ENCODE measurements at places on chromosomes 2 and 18.

DNA sequence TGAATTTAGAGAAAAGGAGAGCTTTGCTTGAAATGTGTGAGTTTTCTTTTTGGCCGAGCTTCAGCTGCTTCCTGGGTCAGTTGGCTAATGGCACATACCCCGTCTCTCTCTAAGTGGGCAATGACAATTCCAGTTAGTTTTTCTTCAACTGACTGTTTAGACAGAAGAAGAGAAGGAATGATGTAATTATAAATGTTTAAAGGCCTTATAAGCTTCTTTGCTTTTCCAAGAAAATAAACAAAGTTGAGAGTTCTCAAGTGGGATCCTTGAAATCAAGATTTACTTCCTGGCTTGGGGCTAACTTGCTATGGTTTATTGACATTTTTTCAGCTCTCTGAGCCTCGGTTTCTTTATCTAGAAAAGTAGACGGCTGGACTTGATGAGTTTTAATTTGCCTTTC lies 794.9 kb upstream of the ACVR2A start:
- DNase-seq: no peak

DNA sequence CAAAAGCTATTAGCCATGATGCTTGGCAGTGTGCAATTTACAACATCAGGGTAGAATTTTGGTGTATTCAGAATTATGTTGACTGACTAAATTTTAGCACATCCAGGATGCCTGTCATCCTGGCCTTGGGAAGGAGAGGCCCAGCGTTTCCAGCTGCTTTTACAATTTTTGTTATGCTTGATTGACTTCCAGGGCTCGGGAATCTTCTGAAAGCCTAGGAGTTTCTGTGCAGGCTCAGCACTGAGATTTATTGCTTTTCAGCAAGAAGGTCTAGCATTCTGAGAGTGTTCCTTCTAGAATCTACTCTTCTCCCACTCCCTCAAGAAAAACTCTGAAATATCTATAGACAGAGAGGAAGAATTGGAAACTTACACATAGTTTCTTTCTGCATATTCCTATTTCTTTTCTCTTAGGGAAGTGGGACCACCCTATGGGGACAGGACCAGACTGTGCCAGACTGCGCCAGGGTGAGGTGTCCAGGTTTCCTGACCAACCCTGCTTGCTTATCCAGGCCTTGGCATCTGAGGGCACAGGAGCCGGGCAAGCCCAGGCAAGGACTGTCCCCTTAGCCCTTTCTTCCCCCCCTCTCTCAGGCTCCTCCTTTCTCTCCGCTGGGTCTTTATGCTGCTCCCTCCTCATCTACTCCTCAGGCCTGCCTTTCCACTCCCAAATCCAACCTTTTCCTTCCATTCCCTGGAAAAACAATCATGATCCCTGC lies 26.9 kb downstream of the MAIP1 start:
- no peak for DNase-seq

- no peak for DNase-seq
Observed at GRCh38 chr2:230877759-230878598, 13.2 kb downstream of the ITM2C start.

GRCh38 chr2:25936889-25937545 lies 45.3 kb downstream of the KIF3C start:
- DNase-seq: no peak

GRCh38 chr2:113850687-113851086 lies 39.2 kb upstream of the ACTR3 start:
- no peak for DNase-seq

DNA sequence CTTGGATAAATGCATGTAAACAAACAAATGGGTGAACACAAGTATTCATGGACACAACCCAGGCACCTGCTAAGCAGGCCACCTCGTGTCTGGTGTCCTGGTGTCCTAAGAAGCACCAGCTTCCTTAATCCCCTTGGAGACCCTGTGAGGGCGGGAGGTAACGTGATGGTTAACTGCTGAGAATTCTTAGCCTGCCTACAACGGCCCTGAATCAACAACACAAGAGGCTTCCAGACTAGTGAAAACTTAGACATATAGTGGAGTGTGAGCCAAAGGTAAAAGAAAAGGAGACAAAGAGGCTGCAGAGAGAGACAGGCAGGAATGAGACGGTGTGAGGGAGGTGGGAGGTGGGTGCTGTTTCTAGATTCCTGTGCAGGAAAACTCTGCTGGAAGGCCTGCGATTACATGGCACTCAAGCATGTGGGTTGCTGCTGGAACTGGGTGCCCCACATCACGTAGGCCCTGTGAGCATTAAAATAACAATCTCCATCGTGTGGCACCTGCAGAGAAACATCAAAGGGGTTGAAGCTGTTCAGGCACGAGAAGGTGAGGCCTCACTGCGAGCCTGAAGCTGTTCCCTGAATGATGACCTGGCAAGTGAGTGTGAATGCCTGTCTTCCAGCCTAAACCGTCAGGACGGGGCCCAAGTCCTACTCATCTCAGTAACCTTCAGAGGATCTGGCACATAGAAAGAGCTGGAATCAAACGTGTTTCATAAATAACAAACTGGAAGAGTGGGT lies 64.2 kb downstream of the RPL37A start:
- DNase-seq: no peak

- DNase-seq: no peak
Observed at GRCh38 chr2:189113963-189114362, 65.6 kb downstream of the COL5A2 start.

GRCh38 chr18:10449396-10449795 lies 5.0 kb upstream of the APCDD1 start:
- no peak for DNase-seq

DNA sequence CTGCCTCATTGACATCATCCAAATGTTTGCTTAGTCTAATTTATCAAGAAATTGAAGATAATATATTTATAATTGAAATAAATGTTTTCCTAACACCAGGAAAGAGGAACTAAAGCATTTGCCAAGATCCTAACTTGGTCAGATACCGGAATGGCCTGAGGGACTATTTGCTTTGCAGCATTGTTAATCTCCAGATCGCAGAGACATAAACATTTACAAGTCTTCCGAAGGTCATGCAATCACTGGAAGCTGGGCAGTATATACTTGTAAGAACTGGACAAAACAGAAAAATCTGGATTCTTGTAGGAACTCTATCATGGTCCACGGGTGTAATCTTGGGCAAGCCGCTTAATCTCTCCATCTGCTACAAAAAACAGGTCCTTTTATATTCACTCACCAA lies 42.2 kb downstream of the CYBRD1 start:
- no peak for DNase-seq

DNA sequence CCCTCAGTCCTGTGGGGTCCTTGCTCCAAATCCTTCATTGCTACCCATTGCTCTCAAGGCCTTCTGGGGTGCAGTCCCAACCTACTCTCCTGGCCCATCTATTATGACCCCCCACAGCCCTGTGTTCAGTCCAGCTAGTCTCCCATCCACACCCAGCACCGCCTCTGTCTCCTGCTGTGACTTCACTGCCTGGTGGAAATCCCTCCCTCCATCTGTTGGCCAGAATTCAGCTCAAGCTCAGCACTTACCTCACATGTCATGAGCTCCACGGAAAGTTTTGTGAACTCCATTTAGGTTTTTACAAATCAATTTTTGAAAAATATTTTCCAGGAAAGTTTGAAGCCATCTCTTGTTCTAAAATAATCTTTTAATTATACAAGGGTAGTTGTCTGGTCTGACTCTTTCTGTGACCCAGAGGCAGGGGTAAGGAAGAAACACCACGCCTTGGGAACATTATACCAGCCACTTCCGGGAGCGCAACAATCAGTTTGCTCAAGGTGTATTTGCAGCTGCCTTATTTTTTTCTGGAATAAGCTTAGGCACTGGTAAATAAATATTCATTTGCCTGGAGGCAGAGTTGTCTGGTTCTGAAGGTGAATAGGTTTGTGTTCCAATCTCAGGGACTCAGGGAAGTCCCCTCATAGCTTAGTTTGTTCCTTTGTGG lies 110.8 kb downstream of the VIT start:
- DNase-seq: no peak

DNA sequence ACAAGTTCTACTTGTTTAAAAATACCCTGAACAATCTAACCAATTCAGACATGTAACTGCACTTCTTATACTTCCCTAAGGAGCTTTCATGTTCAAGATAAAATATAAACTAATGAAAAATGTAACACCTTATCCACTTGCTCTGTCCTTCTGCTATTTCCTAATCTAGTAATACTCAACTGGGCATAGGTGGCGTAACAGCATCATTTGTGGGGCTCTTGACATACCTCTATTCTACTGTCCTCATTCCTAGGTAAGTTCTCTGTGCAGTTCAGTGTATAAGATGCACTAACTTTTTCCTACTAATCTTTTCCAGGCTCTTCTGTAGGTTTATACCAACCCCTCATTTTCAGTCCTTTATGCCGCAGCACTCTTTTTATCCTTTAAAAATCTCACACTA lies 36.7 kb downstream of the PRKD3 start:
- DNase-seq: peak; percentile 11

- DNase-seq: no peak
Observed at GRCh38 chr2:207418419-207418818, 111.3 kb upstream of the CREB1 start.

DNA sequence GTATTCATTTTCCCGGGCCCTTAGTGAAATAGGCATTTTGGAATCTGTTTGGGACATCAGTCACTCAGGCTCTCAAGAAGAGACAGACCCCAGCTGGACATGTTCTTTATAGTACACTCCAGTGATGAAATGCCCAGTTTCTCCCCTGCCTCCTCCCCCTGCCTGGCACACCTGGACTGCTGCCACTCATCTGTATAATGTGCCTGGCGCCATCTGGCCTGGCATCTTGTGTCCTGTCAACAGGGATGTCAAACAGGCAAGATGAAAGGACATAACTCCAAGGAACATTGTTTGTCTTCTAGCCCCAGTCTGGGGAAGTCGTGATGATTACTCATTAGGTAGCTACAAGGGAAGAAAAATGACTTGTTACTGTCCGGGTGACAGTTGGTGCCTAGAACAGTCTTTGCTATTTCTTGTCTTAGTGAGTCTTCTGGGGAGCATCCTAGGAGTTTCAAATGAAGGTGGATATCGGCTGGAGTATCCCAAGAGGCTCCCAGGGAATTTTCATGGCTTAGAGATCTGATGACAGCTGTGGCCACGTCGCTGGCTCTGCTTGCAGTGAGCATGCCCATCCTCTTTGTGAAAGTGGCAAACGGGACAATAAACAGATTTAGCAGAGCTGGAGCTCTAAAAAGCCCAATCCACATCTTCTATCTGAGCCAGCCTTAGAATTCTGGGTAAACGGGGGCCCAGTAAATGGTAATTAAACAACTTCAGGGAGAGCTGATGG lies 153.6 kb downstream of the ALK start:
- no peak for DNase-seq

- no peak for DNase-seq
Observed at GRCh38 chr2:15665943-15666460, 74.3 kb downstream of the DDX1 start.

DNA sequence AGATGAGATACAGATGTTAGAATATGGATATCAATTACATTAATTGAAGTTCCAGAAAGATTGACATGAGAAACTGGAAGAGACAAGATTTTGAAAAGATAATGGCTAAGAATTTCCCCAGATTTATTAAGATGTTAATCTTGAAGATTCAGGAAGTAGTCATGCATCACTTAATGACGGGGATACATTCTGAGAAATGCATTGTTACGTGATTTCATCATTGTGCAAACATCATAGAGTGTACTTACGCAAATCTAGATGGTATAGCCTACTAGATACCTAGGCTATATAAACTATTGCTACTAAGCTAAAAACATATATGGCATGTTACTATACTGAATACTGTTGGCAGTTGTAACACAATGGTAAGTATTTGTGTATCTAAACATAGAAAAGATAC lies 6.8 kb upstream of the CHMP3 start:
- no peak for DNase-seq

- no peak for DNase-seq
Observed at GRCh38 chr2:184394642-184395041, 203.7 kb upstream of the ZNF804A start.

DNA sequence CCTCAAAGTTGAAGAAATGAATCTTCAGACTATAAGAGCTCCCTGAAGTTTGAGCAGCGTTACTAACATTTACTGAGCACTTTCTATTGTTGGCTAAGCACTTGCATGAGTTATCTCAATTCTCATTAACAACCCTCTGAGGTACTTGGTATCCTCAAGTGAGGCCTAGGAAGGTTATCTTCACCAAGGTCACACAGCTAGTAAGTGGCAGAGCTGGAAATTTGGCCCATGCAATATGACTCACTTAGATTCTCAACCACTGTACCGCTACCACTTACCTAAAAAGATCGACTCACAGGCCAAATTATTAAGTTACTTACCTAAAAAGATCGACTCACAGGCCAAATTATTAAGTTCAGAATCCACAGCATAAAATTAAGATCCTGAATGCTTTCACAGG lies 8.7 kb upstream of the METAP1D start:
- no peak for DNase-seq

DNA sequence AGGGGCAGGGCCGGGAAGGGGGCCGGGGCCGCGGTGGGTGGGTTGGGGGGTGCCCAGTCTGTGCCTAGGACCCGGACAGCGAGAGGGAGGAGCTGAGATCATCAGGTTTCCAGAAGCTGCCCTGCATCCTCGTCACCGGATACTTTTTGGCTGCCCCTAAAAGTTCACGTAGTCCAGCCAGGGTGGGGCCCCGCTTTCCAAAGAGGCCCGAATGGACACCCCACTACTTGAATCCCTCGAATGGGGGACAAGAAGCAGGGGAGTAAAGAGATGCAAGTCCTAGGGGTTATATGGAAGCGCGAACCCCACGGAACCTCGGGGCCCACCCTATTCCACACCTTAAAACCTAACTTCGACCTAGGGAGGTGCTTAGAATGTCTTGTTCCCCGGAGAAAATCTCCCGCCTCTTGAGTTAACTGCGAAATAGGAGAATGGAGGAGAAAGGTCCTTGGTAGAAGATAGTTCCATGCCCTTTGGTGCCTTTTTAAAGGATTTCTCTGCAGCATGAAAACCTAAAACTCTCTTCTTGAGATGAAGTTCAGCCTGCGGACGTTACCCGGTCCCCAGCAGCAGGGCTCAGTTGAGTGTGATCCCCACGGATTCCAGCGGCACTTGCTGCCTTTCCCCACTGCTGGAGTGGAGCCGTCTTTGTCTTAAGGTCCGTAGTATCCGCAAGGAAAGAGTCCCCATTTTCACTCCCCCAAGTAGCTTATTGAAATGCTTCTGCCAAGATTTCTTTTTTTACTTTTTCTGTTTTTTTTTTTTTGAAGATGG lies 2.1 kb upstream of the RNF152 start:
- no peak for DNase-seq

DNA sequence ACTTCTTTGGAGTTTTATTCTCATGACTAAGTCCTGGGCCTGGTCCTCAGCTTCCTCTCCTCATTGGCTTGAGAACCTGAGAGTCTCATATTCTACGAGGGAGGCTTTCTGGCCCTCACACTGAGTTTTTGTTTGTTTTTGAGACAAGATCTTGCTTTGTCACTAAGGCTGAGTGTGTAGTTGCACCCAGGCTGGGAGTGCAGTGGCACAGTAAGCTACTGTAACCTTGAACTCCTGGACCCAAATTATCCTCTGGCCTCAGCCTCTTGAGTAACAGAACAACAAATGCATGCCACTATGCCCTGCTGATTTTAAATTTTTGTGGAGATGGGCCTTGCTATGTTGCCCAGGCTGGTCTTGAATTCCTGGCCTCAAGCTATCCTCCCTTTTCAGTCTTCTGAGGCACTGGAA lies 22.6 kb downstream of the PRKRA start:
- no peak for DNase-seq

- no peak for DNase-seq
Observed at GRCh38 chr18:75173738-75174137, 35.2 kb downstream of the PTGR3 start.

GRCh38 chr2:134466141-134466540 lies 212.3 kb downstream of the MGAT5 start:
- DNase-seq: peak; percentile 2

GRCh38 chr2:27959496-27959895 lies 69.0 kb downstream of the BABAM2 start:
- no peak for DNase-seq
